Psoas muscle (tissue), 8 donors: ENCODE measurements at places on chromosomes 12 and 14.

DNA sequence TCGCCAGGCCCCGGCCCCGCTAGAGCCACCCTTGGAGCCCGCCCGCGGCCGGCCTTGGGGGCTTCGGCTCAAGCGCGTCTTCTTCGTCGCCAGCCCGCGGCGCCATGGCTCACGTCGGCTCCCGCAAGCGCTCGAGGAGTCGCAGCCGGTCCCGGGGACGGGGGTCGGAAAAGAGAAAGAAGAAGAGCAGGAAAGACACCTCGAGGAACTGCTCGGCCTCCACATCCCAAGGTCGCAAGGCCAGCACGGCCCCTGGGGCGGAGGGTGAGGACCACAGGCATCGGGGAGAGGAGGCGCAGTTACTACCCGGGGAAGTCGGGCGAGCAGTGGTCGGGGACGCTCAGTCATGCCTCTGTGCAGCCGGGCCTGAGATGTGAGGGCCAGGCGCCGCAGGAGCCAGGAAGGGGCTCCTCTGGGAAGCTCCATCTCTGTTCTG, 573 bp downstream of the ARL6IP4 start:
- DNase-seq = no peak

GRCh38 chr12:117212563-117213190, 22.4 kb upstream of the FBXO21 start:
- DNase-seq = peak; percentile 52

DNA sequence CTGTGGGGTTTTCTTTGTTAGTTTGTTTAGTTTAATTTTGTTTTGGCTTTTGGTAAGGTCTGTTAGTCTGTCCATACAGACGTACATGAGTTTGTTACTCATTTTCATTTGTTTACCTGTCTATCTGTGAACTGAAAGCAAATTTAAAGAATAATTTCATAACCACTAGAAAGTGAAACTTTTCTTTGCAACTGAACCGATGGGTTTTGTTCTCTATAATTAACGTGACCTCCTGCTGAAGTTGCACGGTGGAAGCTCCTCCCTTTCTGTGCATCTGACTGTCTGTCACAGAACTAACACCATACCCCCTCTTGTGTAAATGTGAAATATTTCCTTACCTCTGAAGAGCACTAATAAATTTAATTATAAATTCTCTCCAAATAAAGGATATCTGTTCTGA, 595.5 kb downstream of the GALC start:
- DNase-seq = no peak

GRCh38 chr12:40602562-40602961, 89.7 kb upstream of the CNTN1 start:
- no peak for DNase-seq

DNA sequence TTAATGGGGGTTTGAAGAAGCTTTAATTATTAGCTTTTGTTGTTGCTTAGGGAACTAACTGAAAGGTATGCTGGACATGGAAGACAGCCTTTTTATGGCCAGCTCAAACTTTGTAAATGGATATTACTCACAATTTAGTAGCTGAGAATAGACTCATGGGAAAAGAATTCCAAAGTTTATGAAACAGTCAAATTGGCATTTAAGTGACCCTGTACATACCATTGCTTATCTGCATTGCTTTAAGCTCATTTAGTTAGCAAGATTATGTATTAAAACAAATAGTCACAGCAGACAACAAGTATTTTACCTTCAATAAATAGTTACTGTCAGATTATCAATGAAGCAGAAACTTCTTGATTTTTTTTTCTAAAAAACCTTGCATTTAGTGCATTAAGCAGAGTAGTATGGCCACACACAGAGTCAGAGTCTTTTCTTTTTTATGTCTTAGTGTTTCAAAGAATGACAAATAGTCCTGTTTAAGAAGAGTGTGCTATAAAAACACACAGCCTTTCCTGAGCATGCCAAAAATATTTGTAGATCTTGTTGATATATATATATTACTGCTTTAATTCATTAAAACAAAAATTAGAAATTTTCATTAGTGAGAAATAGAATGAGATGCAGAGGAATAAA, 102.2 kb downstream of the TTC6 start:
- DNase-seq = no peak

GRCh38 chr12:68240975-68241374, 12.4 kb downstream of the IL22 start:
- DNase-seq = no peak

DNA sequence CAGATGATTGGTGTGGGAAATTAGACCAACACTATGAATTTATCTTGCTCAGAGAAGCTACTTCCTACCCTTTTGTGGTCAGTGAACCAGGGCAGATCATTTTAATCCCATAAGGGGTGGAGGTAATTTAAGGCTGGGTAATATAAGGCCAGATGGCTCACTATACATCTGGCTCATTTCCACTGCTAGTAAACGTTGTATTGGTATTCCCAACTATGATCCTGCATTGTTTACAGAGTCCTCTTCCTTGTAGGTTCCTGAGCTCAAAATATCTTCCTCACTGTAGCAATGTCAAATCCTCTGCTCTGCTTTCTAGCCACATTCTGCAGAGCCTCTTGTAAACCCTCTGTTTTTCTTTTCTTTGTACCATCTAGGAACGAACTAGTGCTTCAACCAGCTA, 93.0 kb upstream of the MGAT4C start:
- DNase-seq = no peak

DNA sequence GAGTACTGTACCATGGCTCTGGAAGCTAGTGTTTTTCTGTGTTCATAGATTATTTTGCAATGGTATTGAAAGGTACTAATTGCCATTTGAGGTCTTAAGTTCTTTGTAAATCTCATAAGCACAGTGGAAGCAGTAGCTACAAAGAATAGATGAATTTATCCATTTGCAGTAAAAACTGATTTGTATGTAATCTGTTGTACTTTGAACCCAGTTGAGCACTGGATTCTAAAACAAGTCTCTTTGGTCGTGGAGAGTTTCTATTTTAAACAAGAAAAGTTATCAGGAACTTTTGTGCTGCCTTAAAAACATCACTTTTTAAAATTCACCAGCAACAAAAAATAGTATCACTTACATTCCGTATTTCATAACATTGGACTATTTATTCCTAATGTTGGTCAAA, 4.1 kb downstream of the RAP1B start:
- no peak for DNase-seq

DNA sequence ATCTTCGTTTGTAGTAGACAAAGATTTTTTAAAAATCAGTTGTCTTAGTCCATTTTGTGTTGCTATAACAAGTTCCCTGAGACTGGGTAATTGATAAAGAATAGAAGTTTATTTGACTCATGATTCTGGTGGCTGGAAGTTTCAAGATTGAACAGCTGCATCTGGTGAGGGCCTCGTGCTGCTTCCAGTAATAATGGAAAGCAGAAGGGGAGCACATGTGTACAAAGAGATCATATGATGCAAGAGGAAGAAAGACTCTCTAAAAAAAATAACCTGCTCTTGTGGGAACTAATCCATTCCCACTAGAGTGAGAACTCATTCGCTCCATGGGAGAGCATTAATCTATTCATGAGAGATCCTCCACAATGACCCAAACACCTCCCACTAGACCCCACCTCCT, 24.8 kb downstream of the MUCL1 start:
- DNase-seq = no peak

- no peak for DNase-seq
Measured at GRCh38 chr12:98224584-98225221, 290.7 kb upstream of the TMPO start.

- no peak for DNase-seq
Measured at GRCh38 chr12:87349681-87350080, 679.5 kb downstream of the C12orf50 start.

GRCh38 chr14:85054178-85054577, 475.8 kb upstream of the FLRT2 start:
- no peak for DNase-seq

GRCh38 chr12:45302621-45303369, 86.9 kb downstream of the ANO6 start:
- no peak for DNase-seq

- no peak for DNase-seq
Measured at GRCh38 chr12:8609061-8609570, 3.5 kb downstream of the AICDA start.

- no peak for DNase-seq
Measured at GRCh38 chr14:96162265-96162664, 42.4 kb upstream of the BDKRB2 start.

DNA sequence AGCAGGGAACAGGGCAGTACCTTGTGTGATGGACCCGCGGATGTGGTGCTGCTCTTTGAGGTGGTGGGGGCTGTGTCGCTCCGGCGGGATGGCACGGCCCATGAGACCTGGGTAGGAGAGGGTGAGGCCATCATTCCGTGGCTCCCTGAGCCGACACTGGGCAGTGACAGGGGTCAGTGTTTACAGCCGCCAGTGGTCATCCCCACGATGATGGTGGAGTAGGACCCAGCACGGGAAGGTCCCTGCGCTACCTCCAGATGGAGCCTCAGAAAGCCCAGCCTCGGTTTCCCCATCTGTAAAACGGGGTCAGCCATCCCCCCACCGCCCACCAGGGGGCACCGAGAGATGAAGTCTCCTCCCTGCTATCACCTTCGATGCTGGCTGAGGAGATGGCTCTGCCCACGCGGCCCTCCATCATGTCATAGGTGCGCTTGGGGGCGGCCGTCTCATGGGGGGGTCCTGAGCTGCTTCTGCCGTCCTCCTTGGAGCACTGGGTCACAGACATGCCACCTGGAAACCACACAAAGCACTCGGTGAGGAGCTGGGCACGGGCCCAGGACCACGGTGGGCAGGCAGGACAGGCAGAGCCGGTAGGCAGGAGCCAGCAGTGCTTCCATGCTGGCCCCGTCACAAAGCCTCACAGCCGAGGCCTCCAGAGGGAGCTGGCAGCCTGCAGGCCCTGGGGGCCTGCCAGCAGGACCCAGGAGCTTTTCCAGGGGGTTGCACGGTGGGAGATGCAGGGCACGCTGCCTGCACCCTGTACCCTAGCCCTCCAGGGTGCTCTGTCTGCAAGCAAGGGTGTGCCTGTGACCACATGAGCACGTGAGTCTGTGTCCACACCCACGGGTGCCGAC, 53.1 kb downstream of the RFLNA start:
- no peak for DNase-seq

GRCh38 chr12:31488737-31489338, 102.1 kb downstream of the DENND5B start:
- no peak for DNase-seq

- DNase-seq = no peak
Measured at GRCh38 chr12:69252033-69252432, 12.7 kb downstream of the CPSF6 start.

GRCh38 chr12:31248815-31249214, 77.1 kb downstream of the SINHCAF start:
- no peak for DNase-seq

GRCh38 chr12:28708918-28709371, 440.1 kb upstream of the FAR2 start:
- no peak for DNase-seq

GRCh38 chr14:49401373-49401772, 184.8 kb downstream of the RPS29 start:
- no peak for DNase-seq

DNA sequence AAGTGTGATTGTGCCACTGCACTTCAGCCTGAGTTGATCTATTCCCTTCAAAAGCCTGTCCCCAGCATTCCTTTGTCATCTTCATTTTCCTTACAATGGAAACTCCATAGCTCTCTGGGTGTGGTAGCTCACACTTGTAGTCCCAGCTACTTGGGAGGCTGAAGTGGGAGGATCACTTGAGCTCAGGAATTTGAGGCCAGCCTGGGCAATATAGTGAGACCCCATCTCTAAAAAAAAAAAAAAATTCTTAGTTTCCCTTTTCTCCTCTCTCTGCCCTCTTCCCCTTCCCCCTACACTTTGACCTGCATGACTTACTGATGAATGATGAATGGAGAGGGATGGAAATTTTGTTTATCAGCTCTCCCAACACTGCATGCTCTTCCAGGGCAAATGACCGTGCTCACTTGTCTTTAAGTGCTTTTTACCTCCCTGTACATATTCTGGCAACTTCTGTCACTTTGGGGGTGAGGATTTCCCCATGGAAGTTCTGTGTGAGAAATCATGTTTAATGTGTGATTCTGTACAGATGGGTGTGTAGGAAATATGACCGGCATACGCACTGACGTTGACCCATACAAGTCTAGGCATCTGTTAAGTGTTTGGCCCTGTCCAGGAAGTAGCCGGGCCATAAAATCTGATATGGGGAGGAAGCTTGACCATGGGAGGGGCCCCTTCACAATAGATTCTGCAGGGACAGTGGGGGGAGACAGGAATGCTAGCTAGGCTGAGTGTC, 65.4 kb downstream of the ZFP36L1 start:
- no peak for DNase-seq

DNA sequence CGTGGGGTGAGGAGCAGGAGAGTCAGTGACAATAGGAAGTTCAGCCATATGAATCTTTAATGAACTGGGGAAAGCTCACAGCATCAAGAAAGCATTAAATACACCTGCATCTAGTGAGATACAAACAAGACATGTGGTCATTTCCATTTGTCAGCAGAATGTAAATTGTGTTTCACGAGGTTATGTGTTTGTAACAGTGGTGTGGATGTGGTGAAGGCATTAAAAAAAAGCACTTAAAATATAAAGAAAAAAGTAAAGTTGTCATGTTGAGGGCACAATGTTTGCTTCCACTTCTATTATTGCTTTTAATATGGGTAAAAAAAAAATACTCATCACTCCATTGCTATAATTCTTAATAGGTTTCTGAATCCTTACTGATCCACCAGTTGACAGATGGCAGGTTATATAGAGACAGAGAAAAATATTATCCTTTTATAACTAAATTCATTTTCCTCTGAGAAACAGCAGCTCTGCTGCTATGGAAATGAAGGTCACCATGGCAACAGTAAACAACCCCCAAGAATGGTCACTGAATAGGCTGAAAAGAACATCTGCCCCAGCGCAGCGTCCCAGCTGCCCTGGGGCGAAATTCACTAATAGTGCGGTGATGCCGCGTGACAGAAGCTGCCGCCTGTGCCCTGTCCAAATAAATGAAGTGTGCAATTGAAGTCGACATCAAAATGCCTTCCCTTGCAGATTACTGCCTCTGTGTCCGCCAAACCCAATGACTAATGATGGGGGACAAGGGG, 226.1 kb downstream of the FOXN3 start:
- DNase-seq = no peak

DNA sequence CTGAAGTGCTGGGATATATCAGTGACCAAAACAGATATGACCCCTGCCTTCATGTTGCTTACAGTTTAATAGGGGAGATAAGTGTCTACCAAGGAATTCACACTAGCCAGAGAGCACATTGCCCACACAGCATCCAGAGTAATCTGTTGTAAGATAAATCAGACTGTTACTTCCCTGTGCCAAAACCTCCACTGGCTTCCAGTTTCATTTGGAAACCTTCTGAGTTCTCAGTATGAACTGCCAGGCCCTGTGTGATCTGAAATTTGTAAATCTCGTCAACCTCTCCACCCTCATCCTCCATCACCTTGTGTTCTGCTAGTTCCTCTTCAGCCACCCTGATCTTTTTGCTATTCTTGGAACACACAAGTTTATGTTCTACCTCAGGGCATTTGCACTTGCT, 154.7 kb downstream of the ETV6 start:
- no peak for DNase-seq

GRCh38 chr12:126030573-126030972, 965.3 kb downstream of the AACS start:
- DNase-seq = no peak

DNA sequence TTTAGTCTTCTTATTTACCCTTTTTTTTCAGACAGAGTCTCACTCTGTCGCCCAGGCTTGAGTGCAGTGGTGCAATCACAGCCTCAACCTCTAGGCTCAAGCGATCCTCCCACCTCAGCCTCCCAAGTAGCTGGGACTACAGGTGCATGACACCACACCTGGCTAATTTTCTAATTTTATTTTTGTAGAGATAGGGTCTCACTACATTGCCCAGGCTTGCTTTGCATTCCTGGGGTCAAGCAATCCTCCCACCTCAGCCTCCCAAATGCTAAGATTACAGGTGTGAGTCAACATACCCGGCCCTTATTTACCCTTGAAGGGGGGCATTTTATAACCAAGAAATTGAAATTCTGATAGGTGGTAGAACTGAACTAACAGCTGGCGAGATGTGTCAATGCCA, 21.0 kb downstream of the HECTD4 start:
- no peak for DNase-seq
